ENCODE measurements at places on chromosomes 5 and 9. TPM values are rescaled to one million over a fixed set of nuclear protein-coding genes. Genes with fewer than 3 reads are reported as not detected.

ABO gene
- total RNA-seq, result not detected

DNA sequence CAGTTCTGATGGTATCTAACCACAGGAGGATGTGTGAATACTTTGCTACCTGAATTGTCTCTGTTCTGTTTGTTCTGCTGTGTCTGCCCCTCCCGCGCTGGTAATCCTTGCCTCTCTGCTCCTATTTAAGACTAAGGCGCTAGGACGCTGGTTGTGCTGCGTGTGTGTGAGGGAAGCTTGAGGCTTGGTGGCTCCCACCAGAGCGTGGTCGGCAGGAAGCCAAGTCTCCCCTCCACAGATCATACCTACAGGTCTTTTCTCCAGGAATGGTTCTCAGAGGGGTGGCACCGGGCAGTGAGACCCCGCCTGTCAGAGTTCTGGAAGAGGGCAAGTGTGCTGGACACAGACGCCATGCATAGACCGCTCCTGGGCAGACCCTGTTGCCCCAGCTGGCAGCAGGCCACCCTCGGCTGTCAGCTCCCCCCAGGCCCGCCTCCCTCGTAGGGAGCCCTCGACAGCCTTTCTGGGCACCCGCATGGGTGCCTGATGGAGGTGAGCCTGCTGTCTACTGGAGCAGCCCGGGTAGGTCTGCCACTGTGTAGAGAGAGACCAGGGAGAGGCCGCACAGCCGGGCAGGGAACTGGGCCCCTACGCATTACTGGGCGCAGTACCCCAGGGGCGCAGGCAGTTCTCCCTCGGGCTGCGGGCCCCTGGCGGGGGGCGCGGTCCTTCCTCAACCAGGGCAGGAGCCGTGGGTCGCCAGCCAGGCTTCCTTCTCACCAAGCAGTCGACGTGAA is 53.4 kb upstream of the ROR2 start:
- no peaks in the 10 kb centered on the region for H3K4me1 ChIP-seq
- no peaks in the 10 kb centered on the region for H3K36me3 ChIP-seq
- H3K4me3 ChIP-seq, result no peak overlapping the region
- peaks cover 8% of the 10 kb centered on the region for H3K27me3 ChIP-seq
- DNase-seq, result no peak

DNA sequence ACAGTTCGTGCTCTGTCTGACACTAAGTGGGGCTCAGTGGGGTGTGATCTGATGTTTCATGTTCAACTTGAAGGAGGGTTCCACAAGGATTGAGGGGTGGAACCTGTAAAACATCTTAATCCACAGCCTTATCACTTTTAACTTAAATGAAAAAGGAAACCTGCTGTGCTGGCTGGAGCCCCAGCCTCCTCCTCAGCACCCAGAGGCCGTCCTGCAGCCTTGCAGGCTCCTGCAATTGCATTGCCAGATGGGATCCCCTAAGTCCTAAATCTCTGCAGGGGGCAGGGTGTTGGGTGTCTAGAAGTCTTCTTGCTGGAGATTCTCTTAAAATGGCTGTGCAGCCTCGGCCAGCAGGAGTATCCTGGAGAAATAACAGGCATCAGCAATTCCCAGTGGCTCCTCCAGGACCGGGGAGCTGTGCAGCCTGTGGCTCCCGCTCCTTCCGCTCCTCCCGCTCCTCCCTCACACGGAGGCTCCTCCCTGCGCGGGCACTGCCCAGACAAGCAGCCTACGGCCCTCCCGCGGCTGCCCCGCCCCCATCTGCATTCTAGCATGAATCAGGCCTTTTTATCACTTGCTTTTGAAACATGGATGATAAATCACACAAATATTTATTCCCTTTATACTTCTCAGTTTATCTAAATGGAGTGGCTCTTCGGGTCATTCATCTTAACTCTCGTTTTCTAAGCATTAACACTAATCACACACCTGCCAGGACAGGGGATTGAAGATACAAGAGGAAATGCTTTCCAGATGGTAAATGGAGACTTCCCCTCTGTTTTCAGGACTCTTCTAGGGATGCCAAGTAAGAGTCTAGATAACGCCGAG is 131.0 kb downstream of the ADAMTS16 start:
- DNase-seq, result no peak
- peaks cover 4% of the 10 kb centered on the region for H3K27me3 ChIP-seq
- no peaks in the 10 kb centered on the region for H3K36me3 ChIP-seq
- H3K27ac ChIP-seq, result no peak overlapping the region
- H3K4me1 ChIP-seq, result no peaks in the 10 kb centered on the region

DNA sequence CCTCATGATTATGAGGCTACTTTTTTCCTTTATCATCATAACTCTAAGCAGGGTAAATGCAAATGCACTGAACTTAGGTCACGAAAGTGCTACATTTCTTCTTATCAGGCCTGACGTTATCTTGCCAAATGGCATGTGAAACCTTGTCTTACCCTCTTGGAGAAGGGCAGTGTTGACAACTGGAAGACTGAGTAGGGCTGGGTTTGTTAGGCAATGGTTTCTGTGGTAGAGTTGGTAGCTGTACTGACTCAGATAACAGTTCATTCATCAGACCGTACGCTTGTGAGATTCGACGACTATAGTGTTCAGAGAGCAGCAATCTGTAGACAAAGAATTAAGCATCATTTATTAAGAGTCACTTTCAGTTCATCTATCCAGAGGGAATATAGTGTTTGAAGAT is 127.7 kb downstream of the CPLANE1 start:
- no peak overlapping the region for H3K27ac ChIP-seq
- H3K4me3 ChIP-seq, result no peak overlapping the region
- no peaks in the 10 kb centered on the region for H3K27me3 ChIP-seq
- no peak for DNase-seq
- H3K36me3 ChIP-seq, result peaks cover 5% of the 10 kb centered on the region

DNA sequence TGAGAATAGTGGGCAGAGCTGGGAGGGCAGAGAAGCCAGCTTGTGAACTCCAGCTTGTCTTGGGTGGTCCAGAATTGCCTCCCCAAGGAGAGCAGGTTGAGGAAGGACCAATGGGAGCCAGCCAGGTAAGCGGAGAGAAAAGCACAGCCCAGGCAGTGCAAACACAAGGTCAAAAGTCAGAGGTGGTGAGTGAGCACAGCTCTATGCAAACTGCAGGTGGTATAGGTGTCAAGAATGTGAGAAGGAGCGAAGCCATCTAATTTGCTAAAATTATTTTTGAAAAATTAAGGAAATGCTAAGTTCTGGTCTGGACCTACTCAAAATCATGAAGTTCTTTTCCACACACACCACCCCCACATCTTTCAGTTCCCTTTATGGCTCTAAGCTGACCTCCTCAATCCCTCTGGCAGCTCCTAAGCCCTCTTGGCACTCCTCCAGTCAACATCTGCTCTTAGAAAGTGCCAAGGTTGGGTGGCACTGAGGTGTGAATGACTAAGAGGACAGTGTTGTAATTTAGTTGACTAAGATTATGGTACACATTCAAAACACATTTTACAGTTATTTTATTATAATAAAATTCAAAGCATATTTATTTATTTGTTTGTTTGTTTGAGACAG is 6.6 kb upstream of the OTULINL start:
- peaks cover 9% of the 10 kb centered on the region for H3K27me3 ChIP-seq
- no peak overlapping the region for H3K27ac ChIP-seq
- no peaks in the 10 kb centered on the region for H3K4me1 ChIP-seq
- H3K4me3 ChIP-seq, result no peak overlapping the region
- DNase-seq, result no peak

- H3K4me3 ChIP-seq, result no peak overlapping the region
- H3K36me3 ChIP-seq, result no peaks in the 10 kb centered on the region
- no peak for DNase-seq
- peaks cover 47% of the 10 kb centered on the region for H3K27me3 ChIP-seq
Measured at GRCh38 chr9:135098400-135099105, 11.1 kb downstream of the OLFM1 start.

DNA sequence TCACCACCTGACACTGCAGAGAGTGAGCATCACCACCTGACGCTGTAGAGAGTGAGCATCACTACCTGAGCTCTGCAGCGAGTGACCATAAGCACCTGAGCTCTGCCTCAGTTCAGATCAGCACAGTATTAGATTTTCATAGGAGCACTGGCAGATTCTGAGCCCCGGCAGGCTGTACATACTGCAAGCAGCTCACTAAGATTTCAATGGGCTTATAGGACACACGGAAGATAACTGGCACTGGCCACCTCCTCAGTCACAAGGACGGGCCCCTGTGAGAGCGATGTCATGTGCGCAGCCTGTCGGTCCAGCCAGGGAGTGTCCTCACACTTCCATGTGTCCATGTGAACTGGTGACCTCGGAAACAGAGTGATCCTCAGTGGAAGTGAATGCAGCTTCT is 153.5 kb upstream of the IRX2 start:
- H3K4me3 ChIP-seq, result no peak overlapping the region
- H3K4me1 ChIP-seq, result no peaks in the 10 kb centered on the region
- no peak for DNase-seq
- no peaks in the 10 kb centered on the region for H3K27me3 ChIP-seq

ADGRD2 gene
- total RNA-seq, result not detected

DNA sequence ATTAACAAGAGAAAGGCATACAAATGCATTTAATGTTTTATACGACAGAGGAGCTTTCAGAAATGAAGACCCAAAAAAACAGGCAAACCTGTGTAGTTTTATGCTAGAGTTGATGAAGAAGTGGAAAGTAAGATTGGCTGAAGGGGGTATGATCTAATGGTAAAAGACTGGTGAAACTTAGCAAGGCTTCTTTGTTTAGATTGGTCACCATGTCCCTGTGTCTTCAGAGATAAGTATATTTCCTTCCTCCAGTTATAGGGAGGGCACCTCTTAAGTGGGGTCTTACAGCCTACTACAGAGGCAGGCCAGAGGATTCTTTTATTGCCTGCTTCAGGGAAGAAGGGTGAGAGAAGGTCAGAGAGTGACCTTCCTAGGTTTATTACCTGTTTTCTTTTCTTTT is 56.4 kb downstream of the PRKACG start:
- H3K4me3 ChIP-seq, result no peak overlapping the region
- peaks cover 7% of the 10 kb centered on the region for H3K36me3 ChIP-seq
- no peak overlapping the region for H3K27ac ChIP-seq

GEMIN5 gene
- total RNA-seq, result 44.8 TPM

TMEM174 gene
- total RNA-seq, result not detected

DNA sequence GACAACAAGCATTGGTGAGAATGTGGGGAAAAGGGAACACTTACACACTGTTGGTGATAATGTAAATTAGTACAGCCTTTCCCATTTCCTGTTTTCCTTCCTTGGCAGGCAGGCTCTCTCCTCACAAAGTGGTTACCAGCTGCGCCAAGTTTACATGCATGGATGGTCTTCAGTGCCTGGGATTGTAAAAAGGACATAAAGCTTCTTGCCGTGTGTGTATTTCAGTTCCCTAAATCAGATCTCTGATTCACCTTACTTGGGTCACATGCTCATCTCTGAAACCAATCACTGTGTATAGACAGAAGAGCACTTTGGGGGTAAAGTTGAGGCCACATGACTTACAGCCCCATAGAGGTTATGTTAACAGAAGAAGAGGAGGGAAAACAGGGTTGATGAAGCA is 92.8 kb downstream of the CAVIN4 start:
- no peak overlapping the region for H3K4me3 ChIP-seq
- DNase-seq, result no peak
- no peak overlapping the region for H3K27ac ChIP-seq
- no peaks in the 10 kb centered on the region for H3K4me1 ChIP-seq
- peaks cover 17% of the 10 kb centered on the region for H3K27me3 ChIP-seq

DNA sequence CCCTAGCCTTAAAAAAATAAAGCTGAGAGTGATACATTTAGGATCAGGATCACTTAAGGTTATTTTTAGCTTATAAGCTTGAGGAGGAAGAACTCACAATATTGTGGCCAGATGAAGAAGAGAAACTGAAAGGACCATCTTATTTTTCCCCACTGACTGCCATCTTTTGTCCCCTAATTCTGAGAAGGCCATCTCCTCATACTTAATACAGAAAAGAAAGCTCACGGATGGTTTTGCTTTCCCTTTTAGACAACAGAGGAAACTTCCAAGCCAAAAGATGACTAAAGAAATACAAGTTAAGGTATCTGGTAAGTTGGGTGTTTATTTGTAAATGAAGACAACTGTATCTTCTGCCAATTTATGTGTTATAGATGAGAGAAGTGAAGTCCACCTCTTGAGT is 36.4 kb downstream of the ERAP1 start:
- peaks cover 18% of the 10 kb centered on the region for H3K4me1 ChIP-seq
- peaks cover 38% of the 10 kb centered on the region for H3K36me3 ChIP-seq
- peak overlapping the region; percentile 86 for H3K27ac ChIP-seq

GRCh38 chr5:104513640-104514072 is 951.1 kb upstream of the NUDT12 start:
- no peak overlapping the region for H3K27ac ChIP-seq
- H3K4me1 ChIP-seq, result no peaks in the 10 kb centered on the region
- H3K36me3 ChIP-seq, result no peaks in the 10 kb centered on the region
- H3K4me3 ChIP-seq, result no peak overlapping the region
- no peaks in the 10 kb centered on the region for H3K27me3 ChIP-seq

SH3GL2 gene
- not detected for total RNA-seq

DNA sequence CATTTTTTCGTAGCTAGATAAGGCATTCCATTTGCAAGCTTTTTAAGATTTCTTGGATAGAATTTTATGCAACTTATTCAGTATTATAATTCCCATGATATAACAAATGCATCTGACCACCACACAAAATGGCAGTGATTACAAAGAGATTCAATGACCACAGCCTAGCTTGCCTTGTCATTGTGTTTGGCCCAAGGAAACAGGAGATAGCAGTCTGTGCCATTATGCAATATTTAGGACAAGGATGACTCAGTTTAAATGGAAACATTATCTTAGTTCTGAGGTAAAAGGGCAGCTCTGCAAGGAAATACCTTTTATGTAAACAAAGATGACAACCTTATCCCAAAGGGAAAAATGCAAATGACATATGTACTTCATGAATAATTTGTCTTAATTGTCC is 89.8 kb downstream of the NUDT12 start:
- H3K27ac ChIP-seq, result no peak overlapping the region
- H3K4me1 ChIP-seq, result no peaks in the 10 kb centered on the region
- DNase-seq, result no peak
- no peaks in the 10 kb centered on the region for H3K36me3 ChIP-seq
- no peak overlapping the region for H3K4me3 ChIP-seq
- H3K27me3 ChIP-seq, result peaks cover 6% of the 10 kb centered on the region

GRCh38 chr5:179122411-179123108 is 62.4 kb downstream of the ZNF354C start:
- H3K27me3 ChIP-seq, result no peaks in the 10 kb centered on the region
- H3K4me3 ChIP-seq, result no peak overlapping the region
- DNase-seq, result no peak
- no peaks in the 10 kb centered on the region for H3K36me3 ChIP-seq

SMIM33 gene
- total RNA-seq, result not detected

DNA sequence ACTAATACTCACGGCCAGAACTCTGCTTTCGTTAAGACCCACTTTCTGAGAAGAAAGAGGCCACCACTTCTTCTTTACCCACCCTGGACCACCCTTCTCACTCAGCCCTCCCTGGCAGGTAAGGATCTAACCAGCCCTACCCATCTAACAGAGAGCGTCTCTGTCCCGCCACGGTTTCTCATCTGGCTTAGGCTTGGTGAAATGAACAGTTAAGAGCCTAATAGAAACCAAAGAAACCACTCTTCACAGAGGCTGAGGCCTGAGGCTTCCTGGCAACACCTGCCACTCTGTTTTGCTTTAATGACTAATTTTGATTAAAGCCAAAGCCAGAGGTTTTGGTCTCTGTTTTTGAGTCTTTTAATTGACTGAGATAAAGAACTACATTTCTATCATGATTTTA is 354.1 kb upstream of the SLC30A5 start:
- H3K27ac ChIP-seq, result no peak overlapping the region
- H3K4me1 ChIP-seq, result peaks cover 5% of the 10 kb centered on the region
- no peak for DNase-seq
- no peak overlapping the region for H3K4me3 ChIP-seq
